ENCODE measurements at places on chromosomes 11 and 22.

DNA sequence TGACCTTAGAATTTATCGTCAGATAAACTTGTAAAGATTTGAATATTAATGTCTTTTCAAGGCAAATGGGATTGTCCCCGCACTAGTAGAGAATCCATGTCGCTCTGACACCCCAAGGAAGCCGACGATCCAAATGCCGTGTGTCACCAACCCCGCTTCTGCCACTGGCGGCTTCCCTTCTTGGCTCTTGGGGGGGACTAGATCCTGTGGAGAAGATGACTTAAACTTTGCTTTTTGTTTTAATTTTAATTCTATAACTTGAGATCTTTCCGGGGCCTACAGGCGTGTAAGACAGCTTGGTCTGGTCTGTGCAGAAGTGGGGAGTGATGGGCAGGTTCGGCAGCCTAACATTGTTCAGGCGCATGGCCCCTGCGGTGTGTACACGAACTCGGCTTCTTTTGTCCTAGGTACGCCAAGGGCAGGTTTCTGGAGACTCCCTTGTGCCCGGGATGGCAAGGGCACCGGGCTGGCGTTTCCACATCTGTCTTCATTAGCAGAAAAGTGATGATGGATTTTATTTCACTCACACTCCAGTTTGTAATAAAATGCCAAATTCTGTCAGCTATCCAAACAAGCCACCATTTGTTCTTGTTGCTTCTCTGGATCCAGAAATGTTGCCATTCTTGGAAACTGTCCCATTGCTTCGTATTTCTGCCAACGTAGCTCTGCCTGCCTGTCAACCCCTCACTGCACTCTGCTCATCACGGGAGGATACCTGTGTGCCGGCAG is 6.7 kb downstream of the YDJC start:
- DNase-seq: no peak

GRCh38 chr11:92866679-92867282 is 102.7 kb upstream of the MTNR1B start:
- no peak for DNase-seq

GRCh38 chr11:65718964-65719492 is 1.6 kb downstream of the RNASEH2C start:
- DNase-seq: no peak

- no peak for DNase-seq
Observed at GRCh38 chr11:118670063-118670462, 9.4 kb downstream of the TREH start.

DNA sequence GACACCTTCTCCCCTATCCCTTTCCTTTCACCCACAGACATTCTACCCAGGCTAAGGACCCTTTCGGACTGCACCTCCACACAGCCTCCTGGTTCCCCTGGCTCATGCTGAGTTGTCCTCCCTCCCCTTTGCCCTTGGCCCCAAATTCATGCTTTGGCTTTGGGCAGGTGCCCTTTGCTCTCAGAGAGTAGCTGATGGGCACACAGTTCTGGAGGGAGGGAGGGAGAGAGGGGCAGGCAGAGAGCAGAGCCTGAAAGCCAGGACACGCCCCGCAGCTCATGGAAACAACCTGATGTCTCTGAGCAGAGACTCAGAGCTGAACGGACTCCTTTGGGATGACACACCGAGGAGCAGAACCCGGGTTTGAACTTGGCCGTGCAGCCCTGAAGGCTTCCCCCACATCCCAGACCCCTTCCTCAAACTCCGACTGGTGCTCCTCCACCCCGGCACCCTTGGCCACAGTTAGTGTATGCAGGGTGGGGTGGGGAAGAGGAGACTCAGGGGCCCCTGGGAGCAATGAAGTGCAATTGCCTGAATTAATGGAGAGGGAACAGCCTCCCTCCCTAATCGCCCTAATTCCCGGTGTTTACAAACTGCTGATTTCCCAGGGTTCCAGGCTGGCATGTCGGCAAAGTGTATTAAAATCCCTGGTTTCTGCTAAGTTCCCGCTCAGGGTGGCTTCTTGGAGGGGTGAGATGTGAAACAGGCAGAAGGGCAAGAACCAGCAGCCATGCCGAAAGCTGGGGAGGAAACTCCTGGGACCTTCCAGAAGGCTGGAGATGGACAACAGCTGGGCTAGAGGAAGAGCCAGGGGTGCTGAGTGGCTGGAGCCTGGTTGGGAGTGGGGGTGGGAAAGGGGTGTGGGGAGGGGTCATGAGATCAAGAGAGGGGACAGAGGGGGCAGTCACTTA is 71.2 kb upstream of the SHISAL1 start:
- DNase-seq: no peak

DNA sequence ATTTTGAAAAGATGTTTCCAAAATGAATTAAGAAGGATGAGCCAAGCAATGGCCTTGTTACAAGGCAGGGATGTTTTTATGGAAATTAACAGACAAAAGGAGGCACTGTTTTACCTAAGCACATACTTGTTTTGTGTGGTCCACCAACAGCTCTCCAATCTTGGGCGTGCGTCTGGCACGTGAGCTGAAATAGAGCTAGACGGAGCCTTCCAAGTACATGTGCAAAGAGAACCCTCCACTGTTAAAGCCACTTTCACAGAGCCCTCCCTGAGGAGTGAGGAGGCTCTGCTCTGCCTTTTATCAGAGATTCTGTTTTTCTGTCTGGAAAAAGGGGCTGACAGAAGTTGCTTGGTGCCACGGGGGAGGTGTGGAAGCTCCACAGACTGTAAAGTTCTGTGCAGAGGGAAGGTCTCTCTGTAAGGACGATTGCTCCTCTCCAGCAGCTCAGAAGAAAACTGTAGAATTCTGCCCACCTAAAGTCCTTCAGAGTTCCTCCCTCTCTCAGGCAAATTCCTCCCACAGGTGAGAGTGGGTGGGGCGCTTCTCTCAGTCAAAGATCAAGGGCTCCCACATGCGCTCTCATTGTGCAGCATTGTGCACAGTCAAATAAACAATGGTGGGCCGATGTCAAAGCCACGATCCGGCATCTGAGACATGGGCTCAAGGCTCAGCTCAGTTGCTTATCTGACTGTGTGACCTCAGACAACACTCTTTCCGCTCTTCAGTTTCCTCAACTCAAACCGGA is 92.6 kb upstream of the CSNK2A3 start:
- DNase-seq: no peak

DNA sequence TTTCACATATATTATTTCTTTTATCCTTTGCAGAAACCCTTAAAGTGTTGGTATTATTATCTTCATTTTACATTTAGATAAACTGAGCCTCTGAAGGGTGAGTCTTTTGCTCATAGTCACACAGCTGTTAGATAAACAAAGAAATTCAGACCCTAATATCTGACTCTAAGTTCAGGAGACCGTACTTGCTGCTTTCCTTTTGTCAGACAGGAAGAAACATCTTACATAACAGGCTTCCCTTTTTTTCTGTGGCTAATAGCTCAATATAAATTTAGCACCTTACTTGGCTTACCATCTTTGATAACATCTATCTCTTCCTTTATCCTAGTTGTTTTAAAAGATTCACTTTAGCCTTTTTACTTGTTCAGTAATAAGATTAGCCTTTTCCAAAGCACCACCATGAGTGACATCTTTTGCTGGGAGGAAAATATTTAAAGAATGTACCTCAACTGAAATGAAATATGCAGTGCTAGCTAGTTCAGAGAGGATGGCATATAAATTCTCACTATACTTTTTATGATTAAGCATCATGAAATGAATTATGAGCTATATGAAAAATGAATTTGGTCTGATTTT is 128.6 kb downstream of the WNT11 start:
- no peak for DNase-seq

GRCh38 chr22:30425616-30426387 is at the start of gene MTFP1:
MTFP1 (plus strand) TSS chr22:30425768; CDS start chr22:30425880, 112 bp downstream.
- no peak for DNase-seq

All from stimulated activated CD8-positive, alpha-beta memory T cell treated with anti-CD3 and anti-CD28 coated beads, Interleukin-4, amount 100 ng/mL, for 1 hour (primary cell).